ENCODE measurements at places on chromosomes 1 and 21.

DNA sequence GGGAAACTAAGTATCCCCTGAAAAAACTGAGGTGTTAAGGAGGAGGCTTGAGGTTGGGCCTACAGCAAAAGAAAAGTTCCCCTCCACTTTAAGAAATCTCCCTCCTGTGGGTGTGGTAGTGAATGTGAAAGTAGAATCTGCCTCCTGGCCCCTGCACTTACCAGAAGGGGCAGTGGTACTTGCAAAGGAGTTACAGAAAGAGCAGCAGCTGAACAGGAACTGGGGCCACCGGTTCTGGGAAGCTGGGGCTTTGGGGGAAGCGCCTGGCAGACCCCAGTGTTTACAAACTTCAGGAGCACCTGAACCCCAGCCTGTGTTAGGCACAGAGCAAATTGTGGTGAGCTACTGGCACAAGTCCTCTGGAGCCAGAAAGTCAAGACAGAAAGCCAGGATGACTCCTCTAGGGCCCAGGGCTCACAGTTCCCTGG, 250.2 kb upstream of the FGGY start:
- DNase-seq: peak; percentile 82

- no peak for DNase-seq
Measured at GRCh38 chr1:204344665-204345355, 14.9 kb downstream of the PLEKHA6 start.

- no peak for DNase-seq
Measured at GRCh38 chr1:61313906-61314422, 231.6 kb downstream of the NFIA start.

- no peak for DNase-seq
Measured at GRCh38 chr1:53111073-53111556, 31.3 kb downstream of the SLC1A7 start.

DNA sequence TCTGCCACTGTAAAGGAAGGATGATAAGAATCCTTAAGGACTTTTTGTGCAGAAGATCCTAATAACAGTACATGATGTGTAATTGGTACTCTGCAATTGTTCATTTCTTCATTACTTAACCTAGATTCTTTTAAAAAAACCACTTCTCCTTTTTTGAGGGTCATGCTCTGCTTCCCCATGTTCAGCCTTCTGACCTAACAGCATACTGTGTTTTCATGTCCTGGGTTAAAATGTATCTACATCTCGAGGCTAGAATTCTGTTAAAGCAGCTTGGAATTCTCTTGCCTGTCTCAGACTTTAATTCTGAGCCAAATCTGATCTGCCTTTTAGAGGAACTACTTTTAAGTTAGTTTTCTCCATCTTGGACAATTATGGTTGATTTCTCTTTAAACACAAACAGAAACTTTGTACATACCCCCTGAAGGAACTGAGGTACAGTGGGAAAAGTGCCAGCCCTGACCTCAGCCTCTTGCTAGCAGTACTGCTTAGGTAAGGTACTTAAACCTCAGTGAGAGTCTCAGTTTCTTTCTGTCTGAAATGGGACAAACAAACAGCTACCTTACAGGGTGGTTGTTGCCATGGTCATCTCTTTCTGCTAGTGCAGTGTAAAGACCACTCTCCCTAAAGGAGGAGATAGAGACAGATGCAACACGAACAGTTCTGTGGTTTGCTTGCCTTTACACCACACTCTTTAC, 103.2 kb upstream of the DYNLT5 start:
- DNase-seq: no peak
